ENCODE measurements at places on chromosomes 12 and 14. TPM values are rescaled to one million over a fixed set of nuclear protein-coding genes. Genes with fewer than 3 reads are reported as not detected.

DNA sequence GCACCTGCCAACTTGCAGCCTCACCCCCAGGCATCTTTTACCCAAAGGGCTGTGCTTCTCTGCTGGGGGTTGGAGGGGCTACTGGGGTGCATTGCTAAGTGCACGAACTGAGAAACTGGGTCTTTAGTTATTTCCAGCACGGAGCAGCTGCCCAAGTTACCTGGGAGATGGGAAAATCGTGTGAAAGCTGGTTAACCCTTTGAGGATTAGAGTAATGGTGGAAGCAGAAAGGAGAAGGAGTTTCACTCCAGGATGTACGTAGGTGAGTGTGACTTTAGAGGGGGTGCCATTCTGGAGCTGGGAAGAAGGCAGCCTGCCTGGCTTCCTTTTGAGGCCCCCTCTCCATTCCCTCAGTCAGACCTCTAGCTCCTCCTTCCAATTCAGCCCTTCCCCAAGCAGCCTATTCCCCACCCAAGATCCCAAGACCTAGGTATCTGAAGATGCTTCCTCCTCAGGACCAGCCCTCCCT is 1.0 kb upstream of the ADCY6 start:
- DNase-seq = no peak

LRP1 gene
- 92.2 TPM for polyA plus RNA-seq

AACS gene
- polyA plus RNA-seq = 24.7 TPM

LIN7A gene
- polyA plus RNA-seq = 6.9 TPM

- DNase-seq = no peak
These were observed 287.5 kb downstream of the GALC start for GRCh38 chr14:87705439-87705896.

TOMM20L gene
- polyA plus RNA-seq = not detected

GRCh38 chr12:111248236-111249017 is 120.5 kb downstream of the PHETA1 start:
- peak; percentile 4 for DNase-seq

PTCSC3 gene
- polyA plus RNA-seq = not detected

DNA sequence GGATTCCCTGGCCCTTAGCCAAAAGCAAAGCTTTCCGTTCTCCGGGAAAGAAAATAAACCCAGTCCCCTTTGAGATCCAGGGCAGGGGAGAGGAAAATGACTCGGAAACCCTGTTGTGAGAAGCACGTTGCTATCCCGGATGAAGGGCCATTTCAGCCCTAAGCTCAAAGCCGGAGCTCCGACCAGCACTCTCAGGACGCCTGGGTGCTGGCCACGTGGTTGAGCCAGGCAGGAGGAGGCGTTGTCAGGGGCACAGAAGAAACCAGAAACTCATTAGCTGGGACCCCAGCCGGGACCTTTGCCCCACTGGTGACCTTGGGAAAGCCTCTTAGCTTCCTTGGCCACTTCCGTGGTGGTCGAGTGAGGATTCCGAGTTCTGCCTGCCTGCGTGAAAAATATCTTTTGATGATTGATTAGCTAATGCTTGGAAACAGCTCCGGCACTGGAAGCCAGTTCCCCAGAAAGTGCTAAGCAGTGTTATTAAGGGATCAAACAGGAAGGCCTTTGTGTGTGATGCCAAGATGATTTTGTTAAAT is 57.6 kb upstream of the FZD10 start:
- DNase-seq = no peak

DNA sequence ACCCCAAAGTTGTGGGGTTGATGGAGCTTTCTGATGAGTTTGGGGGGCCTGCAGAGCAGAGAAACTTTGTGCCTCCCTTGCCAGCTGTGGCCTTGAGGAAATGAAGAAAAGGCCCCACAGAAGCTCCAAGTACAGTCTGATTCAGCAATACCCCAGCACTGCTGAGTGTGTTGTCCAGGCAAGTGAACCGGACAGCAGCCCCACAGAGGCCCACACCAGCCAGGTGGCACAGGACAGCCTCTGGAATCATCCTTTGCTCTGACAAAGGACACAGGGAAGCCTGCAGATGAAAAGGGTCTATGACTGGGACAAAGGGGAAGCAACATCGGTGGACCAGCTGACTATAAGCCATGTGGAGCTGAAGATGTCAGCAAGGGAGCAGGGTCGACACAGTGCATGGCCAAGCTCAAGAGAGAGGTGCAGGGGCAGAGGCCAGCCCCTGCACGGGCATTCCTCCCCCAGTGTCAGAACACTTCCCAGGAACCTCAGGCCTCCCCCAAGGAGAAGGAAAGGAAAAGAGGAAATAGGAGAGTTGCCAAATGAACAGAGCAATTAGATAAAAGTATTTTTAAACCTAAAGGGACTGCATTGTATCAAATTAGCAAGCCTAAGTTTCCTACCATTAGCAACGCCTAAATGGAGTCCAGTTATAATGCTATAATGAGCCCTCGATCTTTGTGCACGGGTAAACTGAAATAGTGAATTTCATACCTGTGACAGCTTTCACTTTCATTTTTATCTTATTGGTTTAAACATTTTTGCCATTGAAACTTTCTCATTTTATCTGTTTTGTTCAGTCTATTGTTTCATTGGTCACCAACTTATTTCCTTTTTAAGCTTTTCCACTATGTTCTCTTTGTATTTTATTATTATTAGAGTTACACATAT is 46.3 kb upstream of the PTGDR start:
- DNase-seq = no peak

DNA sequence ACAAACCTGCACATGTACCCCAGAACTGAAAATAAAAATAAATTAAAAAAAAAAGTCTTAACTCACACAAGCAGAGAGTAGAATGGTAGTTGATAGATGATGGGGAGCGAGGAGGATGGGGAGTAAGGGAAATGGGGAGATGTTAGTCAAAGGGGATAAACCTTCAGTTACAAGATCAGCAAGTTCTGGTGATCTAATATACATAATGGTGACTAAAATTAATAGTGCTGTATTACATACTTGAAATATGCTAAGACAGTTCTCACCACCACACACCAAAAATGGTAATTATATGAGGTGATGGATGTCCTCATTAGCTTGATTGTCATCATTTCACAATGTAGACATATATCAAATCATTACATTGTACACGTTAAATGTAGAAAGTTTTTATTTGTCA is 3.2 kb upstream of the C12orf42 start:
- DNase-seq = no peak

PDZRN4 gene
- polyA plus RNA-seq = not detected

GRCh38 chr14:72439707-72440106 is 454.2 kb downstream of the DPF3 start:
- no peak for DNase-seq

CHST11 gene
- 9.1 TPM for polyA plus RNA-seq

DNA sequence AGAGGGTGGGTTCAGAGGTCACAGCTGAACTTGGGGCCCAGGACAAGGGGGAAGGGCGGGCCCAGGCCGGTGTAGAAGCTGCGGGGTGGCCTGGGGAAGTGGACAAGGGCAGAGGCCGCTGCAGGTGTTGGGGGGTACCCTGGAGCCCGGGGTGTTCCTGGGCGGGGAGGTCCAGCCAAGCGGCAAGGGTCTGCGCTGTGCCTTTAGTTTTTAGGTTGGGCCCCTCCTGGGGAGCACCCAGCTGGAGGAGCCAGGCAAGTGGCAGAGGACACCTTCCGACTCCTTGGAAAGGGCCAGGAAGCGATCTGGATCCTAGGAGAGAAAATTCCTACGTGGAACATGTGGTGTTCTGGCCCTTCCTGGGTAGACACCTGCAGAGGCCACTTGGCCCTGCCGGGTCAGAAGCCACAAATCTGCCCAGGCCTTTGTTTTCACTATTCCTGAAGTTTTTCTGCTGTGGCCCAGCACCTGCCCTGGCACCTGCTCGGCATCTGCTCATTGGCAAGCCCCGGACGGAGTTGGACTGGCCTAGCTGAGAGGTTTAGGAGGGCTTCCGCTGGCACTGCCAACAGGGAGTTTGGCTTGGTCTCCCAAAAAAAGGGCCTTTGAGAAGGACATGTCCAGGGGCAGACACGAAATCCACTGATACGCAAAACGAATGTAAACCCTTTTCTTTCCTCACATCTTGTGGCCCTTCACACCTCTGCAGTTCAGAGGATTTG is 61.1 kb downstream of the SMUG1 start:
- DNase-seq = no peak

GRCh38 chr12:3913278-3913677 is 40.1 kb upstream of the PARP11 start:
- DNase-seq = no peak

DNA sequence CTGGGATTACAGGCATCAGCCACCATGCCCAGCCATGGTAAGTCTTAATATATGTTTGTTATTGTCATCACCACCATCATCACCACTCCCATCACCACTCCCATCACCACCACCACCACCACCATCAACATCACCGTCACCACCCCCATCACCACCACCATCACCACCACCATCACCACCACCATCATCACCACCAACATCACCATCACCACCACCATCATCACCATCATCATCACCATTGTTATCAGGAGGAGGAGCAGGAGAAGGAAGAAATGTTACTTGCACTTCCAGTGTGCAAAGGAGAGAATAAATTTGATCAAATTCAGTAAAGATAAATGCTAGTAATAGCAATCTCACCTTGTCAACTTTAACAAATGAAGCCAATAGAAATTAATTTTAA is 71.2 kb upstream of the CHST11 start:
- no peak for DNase-seq

DNA sequence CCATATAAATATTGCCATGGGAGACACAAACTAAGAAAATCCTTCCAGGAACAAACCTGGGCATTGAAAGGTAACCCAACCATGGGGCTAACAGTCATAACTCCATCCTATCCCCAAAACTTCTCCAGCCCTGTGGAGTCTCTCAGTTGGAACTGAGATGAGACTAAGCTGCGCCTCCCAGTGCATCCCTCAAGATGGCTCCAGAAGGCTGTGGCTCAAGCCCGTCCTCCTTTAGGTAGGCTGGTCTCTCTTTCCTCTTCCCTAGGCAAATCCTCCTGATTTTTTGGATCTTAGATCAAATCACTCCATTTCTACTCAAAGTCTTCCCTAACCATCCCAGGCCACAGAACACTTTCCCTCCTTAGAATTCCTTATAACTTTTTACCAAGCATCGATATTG is 364.3 kb upstream of the CCDC196 start:
- no peak for DNase-seq

SLC17A8 gene
- polyA plus RNA-seq = not detected

CSAD gene
- polyA plus RNA-seq = 7.8 TPM

GRCh38 chr14:56895154-56895553 is 84.9 kb upstream of the OTX2 start:
- no peak for DNase-seq

GRCh38 chr14:72332871-72333270 is 400.6 kb downstream of the RGS6 start:
- DNase-seq = no peak

DNA sequence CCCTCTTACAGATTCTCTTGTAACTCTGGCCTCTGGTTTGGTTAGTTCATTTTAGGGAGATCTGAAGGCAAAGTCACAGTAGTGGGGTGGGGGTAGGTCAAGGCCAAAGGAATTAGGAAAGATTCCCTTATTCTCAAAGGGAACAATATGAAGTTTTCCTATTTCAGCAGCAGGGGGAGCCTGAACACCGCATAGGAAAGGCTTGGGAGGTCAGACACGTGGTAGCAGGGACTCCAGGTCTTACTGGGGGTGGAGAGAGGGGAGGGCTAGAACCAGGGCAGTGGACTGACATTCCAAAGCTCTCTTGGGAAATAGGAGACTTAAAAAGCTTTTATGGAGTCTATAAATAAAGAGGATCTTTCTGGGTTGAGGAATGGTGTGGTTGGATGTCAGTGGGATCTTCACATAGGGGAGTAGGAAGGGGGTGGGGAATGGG is 1.3 kb downstream of the ZC3H10 start:
- DNase-seq = peak; percentile 89

PRMT5 gene
- polyA plus RNA-seq = 91.7 TPM

GRCh38 chr14:81408595-81408994 is 8.5 kb upstream of the STON2 start:
- no peak for DNase-seq

DNA sequence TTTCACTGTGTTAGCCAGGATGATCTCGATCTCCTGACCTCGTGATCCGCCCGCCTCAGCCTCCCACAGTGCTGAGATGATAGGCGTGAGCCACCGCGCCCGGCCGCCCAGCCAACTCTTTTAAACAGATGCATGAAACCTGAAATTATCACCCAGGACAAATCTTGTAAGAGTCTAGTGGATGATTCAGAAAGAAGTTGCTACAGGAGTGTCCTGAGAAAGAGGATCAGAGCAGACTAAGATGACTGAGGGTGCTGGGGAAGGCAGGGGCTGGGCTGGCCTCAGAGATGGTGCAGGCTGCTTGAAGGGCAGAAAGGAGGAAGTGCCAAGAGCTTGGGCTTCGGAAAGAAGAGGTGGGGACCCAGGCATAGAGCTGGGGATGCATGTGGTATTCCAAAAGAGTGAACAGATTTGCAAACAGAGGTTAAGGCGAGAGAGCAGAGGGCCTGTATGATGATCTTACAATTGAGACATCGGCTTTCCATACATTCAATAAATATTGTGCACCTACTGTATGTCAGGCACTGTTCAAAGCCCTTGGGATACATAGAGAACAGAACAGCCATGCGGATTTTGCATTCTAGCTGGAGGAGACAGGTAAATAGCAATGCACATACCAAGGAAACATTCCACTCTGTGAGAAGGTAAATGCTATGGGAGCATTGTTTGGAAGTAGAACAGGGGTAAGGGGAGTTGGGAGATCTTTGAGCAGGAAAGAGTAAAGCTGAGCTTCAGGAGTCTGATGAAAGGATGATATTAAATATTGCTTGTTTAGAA is 7.4 kb upstream of the CD9 start:
- DNase-seq = no peak

DNA sequence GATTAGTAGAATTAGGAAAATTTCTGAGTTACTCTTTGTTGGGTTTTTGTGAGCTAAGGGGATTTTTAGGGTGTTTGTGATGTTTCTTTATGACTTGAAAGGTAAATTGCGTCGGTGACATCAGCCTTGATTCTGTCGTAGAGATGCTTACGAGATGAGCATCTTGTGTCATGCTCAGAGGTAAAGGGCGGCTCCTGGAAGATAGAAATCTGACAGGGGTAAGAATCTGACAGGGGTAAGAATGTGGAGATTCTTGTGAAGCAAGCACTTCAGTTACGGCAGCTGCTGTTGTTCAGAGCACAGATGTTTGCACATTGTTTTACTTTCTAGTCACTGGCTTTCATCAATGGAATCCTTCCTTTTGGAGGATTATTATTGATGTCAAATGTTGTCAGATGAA is 22.5 kb downstream of the EML1 start:
- DNase-seq = no peak

DNA sequence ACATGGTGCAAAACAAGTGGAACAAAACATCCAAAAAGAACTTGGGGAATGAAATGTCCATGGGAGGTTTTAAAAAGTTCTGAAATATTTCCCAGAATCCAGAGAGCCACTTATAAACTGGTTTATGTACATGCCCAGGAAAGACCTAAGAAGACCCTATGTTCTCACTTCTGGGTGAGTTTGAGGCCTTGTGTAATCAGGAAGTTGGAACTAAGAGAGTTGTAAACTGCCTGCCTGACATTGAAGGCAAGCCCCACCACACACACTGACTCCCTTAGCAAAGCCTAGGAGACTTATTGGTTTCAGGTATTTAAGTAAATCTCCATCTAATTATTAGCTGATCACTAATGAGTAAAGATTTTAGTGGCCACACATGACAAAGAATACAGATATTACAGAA is 142.5 kb downstream of the LRIG3 start:
- DNase-seq = no peak

ZC2HC1C gene
- 0.88 TPM for polyA plus RNA-seq

CLEC9A gene
- not detected for polyA plus RNA-seq
